HFF-Myc (cell line): ENCODE measurements at places on chromosomes 7 and 10.

GRCh38 chr7:155752756-155753445, 59.4 kb downstream of the SHH start:
- DNase-seq = no peak

- DNase-seq = no peak
Measured at GRCh38 chr7:19692111-19692828, 16.6 kb downstream of the POLR1F start.

DNA sequence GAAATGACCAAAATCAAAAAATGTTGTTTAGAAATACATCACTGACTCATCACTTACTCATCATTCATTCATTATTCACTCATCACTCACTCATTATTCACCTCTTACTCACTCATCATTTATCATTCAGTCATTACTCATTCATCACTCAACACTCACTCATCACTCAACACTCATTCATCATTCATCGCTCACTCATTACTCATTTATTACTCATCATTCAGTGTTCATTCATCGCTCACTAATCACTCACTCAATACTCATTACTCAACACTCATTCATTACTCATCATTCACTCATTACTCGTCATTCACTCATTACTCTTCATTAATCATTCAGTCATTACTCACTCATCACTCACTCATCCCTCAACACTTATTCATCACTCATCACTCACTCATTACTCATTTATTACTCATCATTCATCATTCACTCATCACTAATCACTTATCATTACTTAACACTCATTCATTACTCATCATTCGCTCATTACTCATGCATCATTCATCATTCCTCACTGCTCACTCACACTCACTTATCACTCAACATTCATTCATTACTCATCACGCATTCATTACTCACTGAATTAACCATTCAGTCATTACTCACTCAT, 238.5 kb downstream of the ADARB2 start:
- DNase-seq = no peak

GRCh38 chr7:5774790-5775189, 6.7 kb downstream of the RNF216 start:
- DNase-seq = no peak

DNA sequence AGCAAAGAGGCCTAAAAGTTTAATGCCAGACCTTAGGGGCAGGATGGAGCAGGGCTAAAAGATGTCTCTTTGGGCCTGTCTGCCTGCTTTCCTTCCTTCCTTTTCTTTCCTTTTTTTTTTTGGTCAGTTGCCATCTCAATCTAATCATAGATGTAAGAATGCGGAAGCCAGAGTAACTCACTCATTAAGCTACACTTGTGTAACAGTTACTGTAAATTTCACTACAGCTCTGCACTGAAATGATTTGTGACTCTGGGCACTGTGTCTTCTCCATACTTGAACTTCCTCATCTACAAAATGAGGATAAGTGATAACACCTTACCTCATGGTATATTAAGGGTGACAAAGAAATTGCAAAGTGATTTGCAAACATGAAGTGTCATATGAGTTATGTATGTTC, 75.5 kb upstream of the AGK start:
- DNase-seq = no peak

GRCh38 chr7:108603656-108604306, 34.1 kb downstream of the DNAJB9 start:
- DNase-seq = no peak

DNA sequence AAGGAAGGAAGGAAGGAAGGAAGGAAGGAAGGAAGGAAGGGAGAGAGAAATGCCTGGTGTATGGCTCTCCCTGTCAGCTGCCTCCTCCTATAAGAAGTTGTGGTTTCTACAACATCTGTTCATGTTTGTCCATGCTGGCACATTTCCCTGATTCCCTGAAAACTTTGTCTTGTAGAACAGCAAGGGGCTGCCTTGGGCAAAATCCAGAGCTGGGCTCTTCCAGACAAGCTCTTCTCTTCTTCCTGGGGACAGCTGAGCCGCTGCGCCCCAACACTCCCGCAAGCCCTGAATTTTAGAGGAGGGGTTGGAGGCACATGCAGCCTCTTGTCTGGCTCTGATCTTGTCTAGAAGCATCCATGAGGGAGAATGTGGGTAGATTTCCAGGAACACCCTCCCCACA, 282.0 kb upstream of the ADARB2 start:
- DNase-seq = no peak

DNA sequence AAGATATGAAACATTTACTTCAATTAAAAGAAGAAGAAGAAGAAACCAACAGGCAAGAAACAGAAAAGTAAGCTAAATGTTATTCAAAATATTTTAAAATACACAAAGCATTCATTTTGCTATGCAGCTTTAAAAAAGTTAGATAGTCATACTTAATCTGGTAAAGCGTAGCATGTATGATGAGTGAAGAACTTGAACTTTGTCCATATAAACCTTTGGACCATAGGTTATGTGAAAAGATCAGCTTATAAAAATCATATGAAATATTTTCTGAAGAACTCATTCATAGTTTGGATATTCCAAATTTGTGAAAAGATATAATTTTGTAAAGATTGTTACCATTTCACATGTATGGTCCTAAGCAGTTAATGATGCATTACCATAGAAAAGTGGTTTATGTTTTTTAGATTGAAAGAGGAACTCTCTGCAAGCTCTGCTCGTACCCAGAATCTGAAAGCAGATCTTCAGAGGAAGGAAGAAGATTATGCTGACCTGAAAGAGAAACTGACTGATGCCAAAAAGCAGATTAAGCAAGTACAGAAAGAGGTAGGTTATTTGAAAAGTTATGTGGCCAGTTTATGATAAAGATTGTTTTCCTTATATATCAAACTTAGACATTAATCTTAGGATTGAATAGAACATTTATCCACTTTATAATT, 37.3 kb downstream of the KIF20B start:
- no peak for DNase-seq

DNA sequence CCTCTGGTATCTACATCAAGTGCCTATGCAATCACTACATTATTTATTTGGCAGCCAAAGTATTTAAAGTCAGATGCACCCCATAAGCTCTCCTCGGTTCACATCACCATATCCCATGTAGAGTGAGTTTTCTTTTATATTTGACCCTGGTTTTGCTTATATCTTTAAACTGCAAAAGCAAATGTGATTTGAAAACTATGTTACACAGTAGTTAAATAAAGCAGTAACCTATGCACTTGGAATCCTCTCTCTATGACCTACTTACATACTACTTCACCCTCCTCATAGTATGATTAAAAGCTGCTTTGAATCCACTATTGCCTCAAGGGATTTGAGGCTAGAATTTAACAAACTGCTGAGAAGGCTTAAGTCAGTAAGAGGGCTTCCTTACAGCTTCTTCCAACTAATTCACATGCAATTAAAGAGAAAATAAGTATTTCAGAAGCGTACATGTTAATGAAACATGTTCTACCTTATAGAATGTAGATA, 2.2 kb upstream of the CELF2 start:
- DNase-seq = no peak

GRCh38 chr7:136910771-136911170, 42.3 kb downstream of the CHRM2 start:
- DNase-seq = no peak

- DNase-seq = no peak
Measured at GRCh38 chr10:91799612-91799975, 1.4 kb downstream of the TNKS2 start.

DNA sequence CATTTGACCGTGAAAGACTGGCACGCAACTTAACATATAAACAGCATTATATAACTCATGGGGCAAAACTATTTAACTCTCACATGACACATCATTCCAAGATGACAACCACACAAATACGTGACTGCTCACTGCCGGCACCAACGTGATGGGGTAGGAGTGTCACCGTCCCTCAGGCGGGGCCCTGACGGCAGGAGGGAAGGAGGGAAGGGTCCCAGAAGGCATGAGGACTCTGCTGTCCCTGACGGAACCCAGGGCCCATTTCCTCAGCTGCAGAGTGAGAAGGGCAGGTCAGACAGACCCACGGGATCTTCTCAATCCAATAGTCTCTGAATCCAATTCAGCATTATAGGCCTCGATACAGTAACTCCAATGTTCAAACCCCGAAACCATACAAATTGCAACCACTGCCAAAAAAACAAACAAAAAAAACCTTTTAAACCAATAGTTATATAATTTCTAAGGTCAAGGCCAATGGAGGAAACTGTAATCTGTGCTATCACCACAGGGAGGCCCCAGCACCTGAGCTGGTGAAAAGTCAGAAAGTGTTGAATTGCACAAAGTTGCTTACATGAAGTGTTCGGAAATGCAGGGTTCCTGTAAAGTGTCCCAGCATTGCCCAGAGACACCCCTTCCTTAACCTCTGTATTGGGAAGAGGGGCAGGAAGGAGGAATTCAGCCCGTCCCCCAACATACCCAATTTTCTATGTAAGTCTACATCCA, 137.4 kb downstream of the TNS3 start:
- DNase-seq = no peak

- no peak for DNase-seq
Measured at GRCh38 chr10:97518301-97519043, 19.7 kb downstream of the UBTD1 start.

DNA sequence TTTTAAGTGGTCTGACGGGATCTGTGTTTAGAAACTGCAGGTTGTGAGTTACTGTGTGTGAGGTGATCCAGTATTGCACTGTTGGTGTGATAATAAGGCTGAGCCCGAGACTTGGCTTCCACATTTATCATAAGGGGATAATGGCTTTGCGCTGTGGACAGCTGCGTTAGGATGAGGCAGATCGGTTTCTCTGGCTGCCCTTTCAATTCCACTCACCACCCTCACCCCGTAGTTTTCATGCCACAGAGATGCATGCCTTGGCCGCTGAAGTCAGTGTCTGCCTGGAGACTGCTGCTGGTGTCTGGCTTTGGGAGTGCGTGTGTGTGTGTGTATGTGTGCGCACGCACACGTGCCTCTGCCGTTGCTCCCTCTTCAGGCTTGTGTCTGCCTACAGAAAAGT, 273.0 kb downstream of the CCDC3 start:
- no peak for DNase-seq

DNA sequence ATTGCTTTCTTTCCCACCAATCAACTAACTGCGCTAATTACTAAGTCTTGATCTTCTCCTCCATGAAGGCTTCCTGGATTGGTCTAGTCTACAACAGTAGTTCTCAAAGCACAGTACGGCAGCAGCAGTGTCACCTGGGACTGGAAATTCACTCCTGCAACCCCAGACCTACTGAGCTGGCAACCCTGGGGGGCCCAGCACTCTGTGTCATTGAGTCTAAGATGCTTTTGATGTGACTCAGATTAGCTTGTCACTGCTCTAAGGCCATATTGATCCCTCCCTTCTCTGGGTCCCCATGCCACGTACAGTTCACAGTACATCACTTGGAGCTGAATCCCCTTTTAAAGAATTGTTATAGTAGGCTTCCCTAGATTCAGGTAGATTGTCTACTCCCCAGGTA, 65.7 kb upstream of the KMT2C start:
- no peak for DNase-seq

GRCh38 chr10:68959695-68960527, 3.9 kb downstream of the DDX21 start:
- no peak for DNase-seq

GRCh38 chr7:101902680-101903514, 85.5 kb downstream of the CUX1 start:
- DNase-seq = no peak

GRCh38 chr10:132479024-132479602, 58.5 kb upstream of the INPP5A start:
- no peak for DNase-seq

GRCh38 chr10:80204677-80205476, 460 bp downstream of the ANXA11 start:
- DNase-seq = no peak

- no peak for DNase-seq
Measured at GRCh38 chr7:35755711-35756110, 45.1 kb upstream of the SEPTIN7 start.

DNA sequence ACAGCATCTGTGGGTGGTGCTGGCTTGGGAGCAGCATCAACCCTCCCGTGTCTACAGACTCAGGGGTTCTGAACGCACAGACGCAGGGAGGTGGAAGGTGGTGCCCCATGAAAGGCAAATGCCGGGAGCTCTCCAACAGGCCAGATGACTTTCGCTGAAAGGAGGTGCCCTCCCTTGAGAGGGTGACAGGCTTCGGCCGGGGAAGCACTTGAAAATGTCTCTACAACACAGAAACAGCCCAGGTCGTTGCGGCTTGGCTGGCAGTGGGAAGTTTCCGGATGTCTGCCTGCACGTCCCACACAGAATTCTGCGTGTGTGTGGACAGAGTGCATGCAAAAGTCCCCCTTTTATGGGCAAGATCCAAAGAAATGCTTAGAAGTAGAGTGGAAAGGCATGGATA, 239.6 kb downstream of the SKAP2 start:
- no peak for DNase-seq

DNA sequence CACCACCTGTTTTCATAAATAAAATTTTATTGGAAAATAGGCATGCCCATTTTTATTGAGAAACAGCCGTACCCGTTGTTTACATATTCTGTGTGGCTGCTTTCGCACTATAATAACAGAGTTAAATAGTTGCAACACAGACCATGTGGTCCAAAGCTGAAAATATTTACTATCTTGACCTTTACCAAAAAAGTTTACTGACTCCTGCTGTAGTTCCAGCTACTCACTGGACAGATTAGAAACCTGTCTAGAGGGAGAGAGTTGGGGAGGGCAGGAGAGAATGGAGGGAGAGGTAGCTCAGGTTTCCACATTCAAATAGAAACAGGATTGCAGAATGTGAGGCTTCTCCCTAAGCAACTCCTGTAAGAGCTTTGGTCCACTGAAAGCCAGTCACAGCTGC, 55.1 kb upstream of the GLCCI1 start:
- DNase-seq = peak; percentile 7

DNA sequence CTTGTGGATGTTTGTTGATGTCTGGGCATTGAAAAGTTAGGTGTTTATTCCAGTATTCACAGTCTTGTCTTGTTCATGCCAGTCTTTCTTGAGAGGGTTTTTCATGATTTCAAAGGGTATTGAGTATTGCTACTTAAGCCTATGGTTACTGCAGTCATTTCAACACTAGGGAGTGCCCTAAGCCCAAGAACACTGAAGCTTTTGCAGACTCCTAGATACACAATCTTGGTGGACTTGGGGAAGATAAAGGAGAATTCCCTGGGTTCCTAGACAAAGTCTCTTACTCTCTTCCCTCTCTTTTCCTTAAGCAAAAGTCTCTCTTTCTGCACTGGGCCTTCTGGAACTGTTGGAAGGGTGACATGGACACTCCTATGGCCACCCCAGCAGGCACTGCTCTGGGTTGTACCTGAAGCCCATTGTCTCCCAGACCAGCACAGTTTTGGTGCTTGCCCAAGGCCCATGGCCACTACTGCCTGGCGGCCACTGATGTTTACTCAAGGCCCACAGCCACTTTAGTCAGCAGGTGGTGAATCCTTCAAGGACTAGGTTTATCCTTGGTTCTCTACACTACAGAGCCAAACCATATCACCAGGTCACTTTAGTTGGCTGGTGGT, 24.9 kb downstream of the SAMD9 start:
- peak; percentile 10 for DNase-seq
